Stimulated activated CD8-positive, alpha-beta memory T cell treated with anti-CD3 and anti-CD28 coated beads, Interleukin-2, amount 100 ng/mL, for 48 hours (primary cell): ENCODE measurements at places on chromosomes 6 and 20.
A peak's percentile ranks its signal among the peaks of the same experiment; 100 is the strongest.

DNA sequence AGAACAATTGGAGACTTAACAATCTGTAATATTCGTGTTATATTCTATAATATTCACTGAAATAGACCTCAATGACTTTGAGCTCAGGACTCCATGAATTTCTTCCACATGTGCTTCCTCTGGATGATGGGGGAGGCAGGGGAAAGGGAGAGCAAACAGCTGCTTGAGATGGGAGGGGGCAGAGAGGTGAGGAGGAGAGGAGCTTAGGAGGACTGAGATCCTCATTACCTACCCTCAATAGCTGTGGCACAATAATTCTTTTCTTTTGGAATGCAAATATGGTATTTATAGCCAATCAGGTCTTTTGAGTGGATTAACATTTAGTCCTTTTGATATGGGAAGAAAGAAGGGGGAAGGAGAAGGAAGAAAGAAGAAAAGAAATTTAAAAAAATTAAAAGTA, 64.1 kb upstream of the ZNF217 start:
- no peak for DNase-seq

- peak; percentile 39 for DNase-seq
Observed at GRCh38 chr20:59782986-59783640, 150.3 kb downstream of the SYCP2 start.

DNA sequence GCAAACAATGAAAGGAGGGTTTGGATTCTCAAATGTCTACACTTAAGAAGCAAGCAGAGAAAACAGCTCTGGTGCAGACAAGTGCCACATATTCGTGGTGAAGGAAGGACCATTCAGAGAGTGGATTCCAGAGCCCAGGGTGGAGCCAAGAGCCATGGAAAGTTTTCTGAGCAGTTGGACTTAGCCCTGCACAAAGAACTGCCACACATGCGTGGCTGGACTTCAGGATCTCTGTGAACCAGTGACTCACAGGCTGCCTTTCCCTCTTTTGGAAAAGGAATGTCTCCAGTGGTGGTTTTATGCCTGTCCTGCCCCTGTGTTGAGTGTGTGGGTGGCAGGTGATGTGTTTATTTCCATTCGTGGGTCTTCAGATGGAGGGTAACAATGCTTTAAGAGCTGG, 489.5 kb downstream of the CDH26 start:
- DNase-seq = no peak

DNA sequence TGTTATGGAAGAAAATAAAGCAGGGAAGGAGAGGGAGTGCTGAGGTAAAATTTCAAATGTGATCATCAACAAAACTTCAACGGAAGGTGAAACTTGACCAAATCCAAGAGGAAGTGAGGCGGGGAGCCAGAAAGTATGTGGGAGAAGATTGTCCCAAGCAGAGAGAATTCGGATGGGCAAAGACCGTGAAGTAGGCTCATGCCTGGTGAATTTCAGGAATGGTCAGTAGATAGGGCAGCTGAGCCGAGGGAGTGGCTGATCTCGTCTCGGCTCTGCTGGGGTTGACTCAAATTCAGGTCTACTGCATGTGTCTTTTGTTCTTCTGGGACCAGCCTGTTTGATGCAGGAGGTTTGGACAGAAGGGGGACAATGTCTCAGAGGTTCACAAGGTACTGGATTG, 7.0 kb upstream of the CSNK2A1 start:
- DNase-seq = no peak

DNA sequence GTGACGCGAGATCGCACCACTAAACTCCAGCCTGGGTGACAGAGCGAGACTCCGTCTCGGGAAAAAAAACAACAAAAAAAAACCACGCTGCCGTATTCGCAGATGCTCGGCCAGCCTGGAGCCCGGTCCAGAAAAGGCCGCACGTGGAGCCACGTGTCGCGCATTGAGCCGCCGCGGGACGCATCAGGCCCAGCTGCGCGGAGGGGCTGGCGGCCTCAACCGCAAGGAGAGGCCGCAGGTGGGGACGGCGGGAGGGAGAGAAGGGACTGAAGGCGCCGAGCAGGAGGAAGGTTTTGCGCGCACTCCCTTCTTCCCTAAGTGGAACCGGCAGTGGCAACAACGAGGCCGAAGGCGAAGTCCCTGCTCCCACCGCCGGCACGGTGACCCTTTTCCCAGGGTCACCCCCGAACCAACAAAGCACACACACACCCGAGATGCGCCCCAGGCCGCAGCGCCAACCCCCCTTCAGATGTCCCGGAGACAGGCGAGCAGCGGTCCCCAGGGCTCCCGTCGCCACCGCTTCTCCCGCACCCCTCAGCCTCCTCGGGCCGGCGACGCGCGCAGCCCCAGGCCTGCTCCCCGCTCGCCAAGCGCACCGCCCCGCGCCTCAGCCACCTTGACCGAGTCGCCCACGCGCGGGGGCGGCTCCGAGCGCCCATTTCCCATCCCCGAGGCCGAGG, 681 bp downstream of the SYCP2 start:
- no peak for DNase-seq

DNA sequence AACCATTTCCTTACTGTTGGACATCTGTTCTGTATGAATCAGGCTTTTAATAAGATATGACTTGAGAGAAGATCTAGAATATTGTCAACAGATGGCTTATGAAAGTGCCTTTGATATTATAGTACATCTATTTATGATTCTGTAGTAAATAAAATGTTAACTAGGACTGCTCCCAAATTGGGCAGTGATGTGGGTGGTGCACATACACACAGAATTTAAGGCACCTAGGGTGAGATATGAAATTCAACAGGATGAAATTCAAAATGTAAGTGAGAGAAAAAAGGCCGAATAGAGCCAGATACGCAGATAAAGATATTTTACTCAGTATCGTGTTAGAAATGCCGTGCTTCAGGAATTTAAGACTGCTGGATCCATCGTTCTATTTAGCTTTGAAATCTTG, 26.3 kb downstream of the FAM50B start:
- no peak for DNase-seq

- no peak for DNase-seq
Observed at GRCh38 chr20:38147163-38147562, 17.9 kb downstream of the TGM2 start.

DNA sequence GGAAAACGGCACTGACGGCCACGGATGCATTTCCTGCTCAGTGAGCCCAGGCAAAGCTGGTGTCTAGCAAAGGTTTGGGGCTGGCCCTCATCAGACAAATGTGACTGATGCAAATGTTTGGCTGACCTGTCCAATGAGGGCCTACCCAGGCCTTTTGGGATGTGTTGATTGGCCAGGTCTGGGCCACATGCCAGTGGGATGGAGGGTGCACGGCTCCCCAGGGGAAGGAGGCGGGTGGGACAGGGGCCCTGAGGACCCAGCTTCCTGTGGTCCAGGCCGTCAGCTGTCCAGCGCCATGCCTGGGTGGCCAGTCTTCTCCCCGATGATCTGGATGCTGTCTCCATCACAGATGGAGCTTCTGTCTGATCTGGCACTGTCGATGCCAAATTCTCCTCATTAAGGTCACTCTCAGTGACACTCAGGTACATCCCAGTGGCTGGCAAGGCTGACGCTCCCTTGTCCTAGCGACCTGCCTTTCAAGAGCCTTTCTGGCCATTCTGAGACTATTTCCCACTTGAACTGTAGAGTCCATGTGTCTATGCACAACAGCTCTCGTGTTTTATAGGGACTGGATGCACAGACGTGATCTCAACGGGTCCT, 43.0 kb downstream of the NTSR1 start:
- no peak for DNase-seq

- DNase-seq = peak; percentile 1
Observed at GRCh38 chr20:53402233-53403005, 191.2 kb downstream of the ZNF217 start.

- no peak for DNase-seq
Observed at GRCh38 chr6:71706523-71706922, 179.8 kb upstream of the RIMS1 start.

- peak; percentile 37 for DNase-seq
Observed at GRCh38 chr20:46994341-46994740, 99.7 kb downstream of the EYA2 start.

DNA sequence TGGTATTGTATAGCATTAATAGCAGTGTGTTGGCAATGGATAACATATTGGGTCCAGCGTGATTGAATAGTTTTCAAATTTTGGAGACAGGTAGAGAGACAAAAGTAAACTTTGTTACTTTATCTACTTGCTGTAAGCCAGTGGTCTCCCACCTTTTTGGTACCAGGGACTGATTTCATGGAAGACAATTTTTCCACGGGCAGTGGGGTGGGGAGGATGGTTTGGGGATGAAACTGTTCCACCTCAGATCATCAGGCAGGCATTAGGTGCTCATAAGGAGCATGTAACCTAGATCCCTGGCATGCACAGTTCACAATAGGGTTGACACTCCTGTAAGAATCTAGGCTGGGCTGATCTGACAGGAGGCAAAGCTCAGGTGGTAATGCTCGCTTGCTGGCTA, 14.6 kb upstream of the PROKR2 start:
- no peak for DNase-seq

DNA sequence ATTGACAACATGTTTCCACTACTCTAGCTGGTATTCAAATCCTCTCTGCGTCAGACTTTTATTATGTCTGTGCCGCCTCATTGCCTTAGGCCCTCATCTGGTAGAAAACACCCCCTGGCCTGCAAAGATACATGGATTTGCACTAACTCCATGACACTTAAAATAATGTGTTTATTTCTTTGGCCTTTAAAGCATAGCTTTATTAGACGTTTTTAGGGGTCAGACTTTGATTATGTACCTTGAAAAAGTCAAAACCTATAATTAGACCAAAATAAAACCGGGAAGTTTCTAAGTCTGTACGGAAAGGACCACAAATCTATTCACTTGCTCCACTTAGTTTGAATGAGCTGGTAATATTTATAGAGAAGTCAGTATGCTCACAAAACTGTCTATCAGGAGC, 357.9 kb upstream of the NOX3 start:
- DNase-seq = no peak

DNA sequence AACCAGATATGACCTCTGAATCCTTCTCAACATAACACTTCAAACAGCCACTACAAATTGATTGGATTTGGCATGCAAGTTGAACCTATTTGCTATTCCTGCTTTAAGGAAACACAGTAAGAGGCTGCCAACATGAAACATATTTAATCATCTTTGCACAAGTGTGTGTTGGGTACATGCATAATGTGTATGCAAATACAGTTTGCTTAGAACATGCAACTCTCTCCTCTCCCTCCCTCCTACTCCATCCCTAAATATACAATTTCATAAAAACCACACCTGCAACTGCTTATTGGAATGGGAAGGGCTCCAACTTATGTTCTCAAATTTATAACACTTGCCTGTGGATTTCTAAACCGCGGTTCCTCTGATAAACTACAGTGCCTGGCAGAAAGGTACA, 71.5 kb downstream of the CD83 start:
- DNase-seq = no peak

DNA sequence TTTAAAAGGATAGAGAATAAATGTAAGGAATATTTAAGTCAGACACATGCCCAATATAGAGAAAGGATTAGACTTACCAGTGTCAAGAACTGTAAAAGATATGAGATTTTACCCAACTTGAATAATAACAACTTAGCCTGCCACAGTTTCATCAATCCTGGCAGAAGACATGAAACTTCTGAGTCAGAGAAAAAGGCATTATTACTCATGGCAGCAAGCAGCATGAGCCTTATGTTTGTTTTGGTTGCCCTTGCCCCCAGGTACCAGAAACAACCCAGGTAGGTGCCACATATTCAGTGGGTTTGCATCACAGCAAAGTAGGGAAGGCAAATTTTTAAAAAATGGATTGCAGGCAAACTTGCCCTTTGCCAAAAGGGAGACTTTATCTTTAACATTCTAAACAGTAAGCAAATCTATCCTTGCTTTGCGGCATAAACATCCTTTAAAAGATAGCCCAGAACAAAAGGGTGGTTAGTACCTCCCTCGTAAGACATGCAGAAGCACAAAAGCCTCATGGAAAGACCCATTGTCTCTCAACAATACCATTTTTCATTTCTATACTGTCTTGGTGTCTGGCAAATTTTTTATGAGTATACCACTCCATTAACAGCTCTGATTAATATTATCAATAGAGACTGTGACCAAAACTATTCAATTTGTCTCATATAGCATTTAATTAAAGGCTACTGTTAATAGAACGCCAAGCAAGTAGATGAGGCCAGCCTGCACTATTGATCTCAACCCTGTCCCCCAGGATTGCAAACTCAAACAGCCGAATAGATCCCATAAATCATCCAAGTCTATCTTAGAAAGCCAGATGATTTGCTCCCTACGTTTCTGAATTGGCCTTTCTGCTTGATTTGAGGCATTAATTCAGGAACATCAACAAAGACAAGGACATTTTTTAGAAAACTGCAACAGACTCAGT, 185.1 kb downstream of the COL19A1 start:
- DNase-seq = no peak

DNA sequence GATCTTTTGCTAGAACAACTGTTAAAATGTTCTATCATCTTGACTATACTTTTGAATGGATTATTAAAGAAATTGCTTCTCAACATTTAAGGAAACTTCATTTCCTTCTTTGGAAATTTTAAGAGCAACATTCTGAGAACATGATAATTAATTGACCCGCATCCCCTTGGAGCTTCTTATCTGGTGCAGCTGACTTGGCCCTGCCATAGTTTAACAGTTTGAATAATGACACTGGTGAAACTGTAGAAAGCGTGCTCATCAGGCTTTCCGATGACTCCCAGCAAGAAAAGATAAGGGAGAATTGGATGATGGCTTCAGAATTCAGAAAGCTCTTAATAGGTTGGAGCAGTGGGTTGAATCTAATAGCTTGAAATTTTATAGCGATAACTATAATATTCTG, 38.1 kb downstream of the SNX9 start:
- no peak for DNase-seq

GRCh38 chr6:15036690-15037245, 209.1 kb upstream of the JARID2 start:
- no peak for DNase-seq

DNA sequence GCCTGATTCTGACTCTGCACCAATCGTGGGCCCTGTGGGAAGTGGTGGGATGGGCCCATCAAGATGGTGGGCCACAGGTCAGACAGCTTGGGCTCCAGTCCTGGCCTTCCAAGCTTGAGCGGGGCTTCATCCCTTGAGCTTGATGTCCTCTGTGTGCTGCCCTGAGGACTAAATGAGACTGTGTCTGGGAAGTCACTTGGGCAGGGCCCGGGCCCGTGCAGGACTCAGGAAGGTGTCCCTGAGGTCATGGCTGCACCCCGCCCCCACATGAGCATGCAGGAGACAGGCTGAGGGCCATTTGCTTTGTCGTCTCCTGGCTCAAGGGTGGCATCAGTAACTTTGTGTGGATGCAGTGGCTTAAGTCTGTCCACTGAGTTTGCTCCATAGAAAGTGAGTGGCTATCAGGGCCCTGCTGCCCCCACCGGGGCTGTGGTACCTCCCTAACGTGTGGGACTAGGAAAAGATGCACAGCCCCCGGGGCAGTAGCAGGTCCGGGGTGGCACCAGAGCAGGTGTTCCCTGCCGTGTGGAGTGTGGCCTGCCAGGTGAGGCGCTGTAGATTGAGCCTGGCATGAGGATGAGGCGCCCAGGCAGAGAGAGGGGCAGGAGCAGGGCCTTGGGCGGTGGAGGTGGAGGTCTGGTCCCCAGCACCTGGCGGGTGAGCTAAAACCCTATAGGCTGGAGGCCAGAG, 298.6 kb downstream of the TAF4 start:
- DNase-seq = no peak

DNA sequence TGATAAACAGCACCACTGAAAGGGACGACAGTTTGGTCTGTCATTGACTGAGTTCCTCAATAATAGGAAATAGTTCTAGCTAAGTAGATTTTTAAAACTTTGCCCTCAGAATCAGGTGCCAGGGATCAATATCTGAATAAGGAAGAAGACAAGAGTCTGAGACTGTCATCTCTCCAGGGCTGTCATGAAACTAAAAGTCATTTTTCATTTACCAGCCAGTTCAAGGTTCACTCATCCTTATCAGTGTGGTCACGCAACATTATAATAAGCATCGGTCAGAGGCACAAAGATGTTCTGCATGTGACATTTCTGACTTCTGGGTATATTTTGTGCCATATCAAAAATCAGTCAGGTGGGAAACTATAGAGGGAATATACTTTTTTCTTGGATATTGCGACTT, 52.5 kb upstream of the E2F3 start:
- DNase-seq = no peak
